Pulmonary artery endothelial cell (primary cell): ENCODE measurements at places on chromosomes 5 and 9. TPM values are rescaled to one million over a fixed set of nuclear protein-coding genes. Genes with fewer than 3 reads are reported as not detected.

- no peak for DNase-seq
Observed at GRCh38 chr9:127991757-127992274, 11.0 kb upstream of the EEIG1 start.

The FREM1 gene
- total RNA-seq = 0.18 and 0.20 TPM in 2 replicates

- no peak for DNase-seq
Observed at GRCh38 chr9:120710110-120710981, 3.9 kb downstream of the MEGF9 start.

The RUFY1 gene
- total RNA-seq = 46.6 and 51.8 TPM in 2 replicates

DNA sequence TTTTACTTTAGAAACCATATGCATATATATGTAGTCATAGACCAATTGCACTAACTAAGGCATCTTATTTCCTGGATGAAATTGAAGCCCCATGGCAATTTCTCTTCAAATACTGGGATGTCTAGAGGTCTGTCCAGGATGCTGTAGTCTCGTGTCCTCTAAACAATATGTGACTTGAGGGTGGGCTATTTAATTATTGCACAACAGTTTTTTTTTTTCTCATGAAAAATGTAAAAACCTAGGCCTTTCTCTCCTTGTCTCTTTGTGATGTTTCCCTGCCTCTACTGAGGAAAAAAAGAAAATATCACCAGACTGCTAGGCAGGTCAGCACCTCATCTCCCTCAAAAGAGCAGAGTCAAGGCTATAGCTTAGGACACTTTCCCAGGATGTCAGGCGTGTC is 34.6 kb downstream of the ZCCHC9 start:
- no peak for DNase-seq

- no peak for DNase-seq
Observed at GRCh38 chr5:133531594-133531993, 80.7 kb downstream of the FSTL4 start.

DNA sequence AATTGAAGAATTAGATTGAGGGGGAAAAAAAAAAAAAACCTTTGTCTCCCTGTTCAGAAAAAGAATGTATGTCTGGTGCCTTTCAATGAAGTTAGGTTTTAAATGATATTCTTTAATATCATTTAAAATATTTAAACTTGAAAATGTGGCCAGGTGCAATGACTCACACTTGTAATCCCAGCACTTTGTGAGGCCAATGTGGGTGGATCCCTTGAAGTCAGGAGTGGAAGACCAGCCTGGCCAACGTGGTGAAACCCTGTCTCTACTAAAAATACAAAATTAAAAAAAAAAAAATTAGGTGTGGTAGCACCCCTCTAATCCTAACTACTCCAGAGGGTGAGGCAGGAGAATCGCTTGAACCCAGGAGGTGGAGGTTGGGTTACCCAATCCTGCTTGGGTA is 111.1 kb upstream of the RASA1 start:
- DNase-seq = no peak

GRCh38 chr5:127070243-127070642 is 3.1 kb downstream of the C5orf63 start:
- DNase-seq = peak; percentile 80

DNA sequence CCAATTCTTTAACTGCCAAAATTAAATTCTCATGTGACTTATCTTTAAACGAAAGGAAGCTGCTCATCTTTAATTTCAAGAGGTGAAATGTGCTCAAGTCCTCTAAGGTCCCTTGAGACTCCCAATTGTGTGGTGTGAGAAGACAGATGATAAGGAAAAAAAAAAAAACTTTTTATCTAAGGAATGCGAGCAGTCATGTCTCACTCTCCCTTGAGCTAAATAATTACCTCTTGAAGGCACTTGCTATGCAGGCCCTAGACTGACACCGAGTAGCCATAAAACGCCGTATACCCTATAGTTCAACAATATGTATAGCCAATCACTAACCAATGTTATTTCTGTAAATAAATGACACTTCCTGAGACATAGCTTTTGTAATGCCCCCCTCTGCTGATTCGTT is 1.5 kb upstream of the DTWD2 start:
- no peak for DNase-seq

DNA sequence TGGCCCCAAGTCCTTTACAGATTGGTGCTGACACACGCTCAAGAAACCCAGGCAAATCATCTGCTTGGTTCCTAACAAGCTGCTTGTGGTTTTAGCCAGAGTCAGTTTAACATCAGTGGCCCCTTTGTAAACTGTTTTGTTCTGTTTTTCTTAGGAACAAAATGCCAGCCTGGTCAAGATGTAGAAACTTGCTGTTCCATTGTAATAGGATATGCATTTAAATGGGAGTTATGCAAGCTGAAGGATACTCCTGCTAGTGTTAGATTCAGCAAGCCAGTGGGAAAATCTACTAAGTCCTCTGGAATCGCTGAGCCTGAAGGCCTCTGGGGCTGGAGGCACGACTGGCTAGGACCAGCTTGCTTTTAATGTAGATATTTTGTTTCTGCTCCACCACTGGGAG is 391.1 kb downstream of the TLE4 start:
- DNase-seq = no peak

GRCh38 chr9:23746317-23746716 is 79.7 kb downstream of the ELAVL2 start:
- no peak for DNase-seq

The RNF44 gene
- 3.2 and 3.5 TPM in 2 replicates for total RNA-seq

The PLEKHG4B gene
- total RNA-seq = not detected in 2 replicates

GRCh38 chr9:38296807-38297206 is 95.7 kb upstream of the ALDH1B1 start:
- DNase-seq = no peak

DNA sequence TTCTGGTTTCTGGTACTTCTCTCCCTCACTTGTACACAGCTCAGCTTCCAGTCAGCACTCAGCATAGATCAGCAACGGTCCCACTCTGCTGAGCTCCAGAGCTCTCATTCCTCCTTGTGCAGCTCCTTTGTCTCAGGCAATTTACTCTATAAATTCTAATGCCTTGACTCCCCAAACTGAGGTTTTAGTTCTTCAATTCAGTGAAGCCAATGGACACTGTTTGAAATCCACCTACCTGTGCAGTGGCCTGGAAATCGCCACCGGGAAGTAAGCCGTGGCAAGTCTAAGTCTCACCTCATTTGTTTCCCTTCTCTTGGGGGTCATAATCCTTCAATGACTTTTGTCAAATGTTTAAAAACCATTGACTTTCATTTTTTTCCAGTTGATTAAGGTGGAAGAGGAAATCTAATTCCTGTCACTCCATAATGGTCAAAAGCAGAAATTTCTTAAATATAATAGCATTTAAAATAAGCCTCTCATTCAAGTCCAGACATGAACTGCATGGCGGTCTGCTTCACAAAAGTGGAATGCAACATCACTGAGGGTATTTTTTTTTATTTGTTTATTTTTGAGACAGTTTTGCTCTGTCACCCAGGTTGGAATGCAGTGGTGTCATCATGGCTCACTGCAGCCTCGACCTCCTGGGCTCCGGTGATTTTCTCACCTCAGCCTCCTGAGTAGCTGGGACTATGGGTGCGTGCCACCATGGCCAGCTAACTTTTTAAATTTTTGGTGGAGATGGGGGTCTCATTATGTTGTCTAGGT is 79.6 kb downstream of the C7 start:
- DNase-seq = no peak

The KCNV2 gene
- total RNA-seq = not detected in 2 replicates

DNA sequence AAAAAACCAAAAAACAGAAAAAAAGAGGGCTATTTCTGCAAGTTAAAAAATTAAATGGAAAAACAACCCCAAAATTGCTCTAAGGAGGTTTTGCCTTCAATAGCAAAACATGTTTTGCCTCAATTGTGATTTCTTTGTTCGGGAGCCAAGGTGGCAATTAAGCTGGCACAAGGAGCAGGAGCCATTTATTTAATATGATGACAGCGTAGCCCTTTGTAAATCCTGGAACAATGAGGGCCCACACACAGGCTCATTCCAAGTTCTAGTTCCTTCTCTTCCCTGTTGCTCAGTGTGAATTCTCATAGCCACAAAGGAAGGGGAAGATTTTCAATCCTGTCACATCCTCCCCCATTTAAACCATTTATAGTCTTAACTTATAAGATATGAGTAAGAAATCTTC is 353.2 kb downstream of the PDE4D start:
- DNase-seq = no peak

DNA sequence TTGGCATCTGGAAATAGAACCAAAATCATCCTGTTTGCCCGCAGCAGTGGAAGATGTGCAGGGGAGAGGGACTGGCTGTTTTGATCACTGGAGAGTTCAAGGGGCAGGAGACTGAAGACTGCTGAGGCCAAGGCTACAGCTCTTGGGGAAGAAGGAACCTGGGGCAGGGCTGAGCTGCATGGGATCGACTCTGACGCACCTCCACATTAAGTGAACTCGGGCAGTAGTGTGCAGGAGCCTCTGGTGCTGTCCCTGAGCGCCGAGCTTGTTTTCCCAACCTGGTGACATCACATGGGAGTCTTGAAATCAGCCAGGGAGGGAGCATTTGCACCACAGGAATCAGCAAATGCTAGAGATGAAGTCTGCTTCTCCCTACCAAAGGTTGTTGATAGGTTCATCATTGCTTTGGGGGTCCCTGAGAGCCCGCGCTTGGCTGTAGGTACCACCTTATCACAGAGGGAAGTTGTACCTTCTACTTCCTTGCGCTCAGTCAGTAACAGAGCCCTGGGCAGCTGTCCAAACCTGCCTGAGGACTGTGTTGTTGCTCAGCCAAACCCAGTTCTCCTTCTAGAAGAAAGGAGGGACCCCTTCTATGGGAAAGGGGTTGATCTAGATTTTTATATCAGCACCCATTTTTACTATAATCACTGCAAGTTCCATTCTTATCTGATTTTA is 52.3 kb upstream of the CTSL start:
- DNase-seq = no peak

The RETREG1 gene
- total RNA-seq = 0.07 and 0.14 TPM in 2 replicates

GRCh38 chr5:149778303-149779123 is 48.4 kb downstream of the PPARGC1B start:
- no peak for DNase-seq

- no peak for DNase-seq
Observed at GRCh38 chr5:127892467-127893207, 189.4 kb downstream of the CCDC192 start.

The TRAF1 gene
- 1.7 and 2.5 TPM in 2 replicates for total RNA-seq

- DNase-seq = no peak
Observed at GRCh38 chr9:117341151-117341550, 73.7 kb downstream of the ASTN2 start.

DNA sequence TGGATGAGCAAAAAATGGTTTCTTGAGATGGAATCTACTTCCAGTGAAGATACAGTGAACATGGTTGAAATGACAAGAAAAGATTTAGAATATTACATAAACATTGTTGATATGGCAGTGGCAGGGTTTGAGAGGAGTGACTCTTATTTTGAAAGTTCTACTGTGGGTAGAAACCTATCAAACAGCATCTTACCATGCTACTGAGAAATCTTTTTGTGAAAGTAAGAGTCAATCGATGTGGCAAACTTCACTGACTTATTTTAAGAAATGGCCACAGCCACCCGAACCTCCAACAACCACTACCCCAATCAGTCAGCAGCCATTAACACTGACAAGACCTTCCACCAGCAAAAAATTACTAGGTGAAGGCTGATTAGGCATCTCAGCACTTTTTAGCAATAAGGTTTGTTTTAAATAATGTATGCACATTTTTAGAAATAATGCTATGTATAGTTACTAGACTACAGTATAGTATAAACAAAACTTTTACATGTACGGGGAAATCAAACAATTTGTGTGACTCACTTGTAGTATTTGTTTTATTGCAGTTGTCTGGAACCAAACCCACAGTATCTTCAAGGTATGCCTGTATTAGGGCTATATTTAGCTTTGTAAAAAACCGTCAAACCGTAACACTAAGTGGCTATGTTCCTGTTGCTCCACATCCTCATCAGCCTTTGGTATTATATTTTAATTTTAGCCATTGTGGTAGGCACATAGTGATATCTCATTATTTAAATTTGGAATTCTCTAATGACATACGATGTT is 30.6 kb upstream of the ADAMTS6 start:
- DNase-seq = no peak

GRCh38 chr5:141528291-141528984 is 39.6 kb downstream of the PCDHGC5 start:
- DNase-seq = no peak

GRCh38 chr9:136765041-136765440 is 723 bp upstream of the LCN15 start:
- DNase-seq = no peak

DNA sequence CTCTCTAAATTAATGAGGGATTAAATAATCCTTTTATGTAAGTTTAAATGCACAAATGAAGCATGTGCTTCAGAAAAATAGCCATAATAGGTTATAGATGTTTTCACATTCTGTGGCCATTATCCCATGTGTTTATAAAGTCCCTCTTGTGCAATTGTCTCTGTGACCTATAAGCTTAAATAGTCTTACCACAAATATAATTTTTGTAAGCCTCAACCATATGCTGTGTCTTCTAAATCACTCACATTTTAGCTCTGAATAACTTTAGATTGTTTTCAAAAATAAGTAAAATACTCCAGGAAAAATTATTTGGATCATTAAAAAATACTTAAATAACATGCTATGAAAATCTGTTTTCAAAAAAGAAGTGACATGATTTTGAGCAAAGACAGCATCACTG is 1894.7 kb downstream of the MAT2B start:
- DNase-seq = no peak

GRCh38 chr5:96316017-96316416 is 117.0 kb downstream of the PCSK1 start:
- no peak for DNase-seq

DNA sequence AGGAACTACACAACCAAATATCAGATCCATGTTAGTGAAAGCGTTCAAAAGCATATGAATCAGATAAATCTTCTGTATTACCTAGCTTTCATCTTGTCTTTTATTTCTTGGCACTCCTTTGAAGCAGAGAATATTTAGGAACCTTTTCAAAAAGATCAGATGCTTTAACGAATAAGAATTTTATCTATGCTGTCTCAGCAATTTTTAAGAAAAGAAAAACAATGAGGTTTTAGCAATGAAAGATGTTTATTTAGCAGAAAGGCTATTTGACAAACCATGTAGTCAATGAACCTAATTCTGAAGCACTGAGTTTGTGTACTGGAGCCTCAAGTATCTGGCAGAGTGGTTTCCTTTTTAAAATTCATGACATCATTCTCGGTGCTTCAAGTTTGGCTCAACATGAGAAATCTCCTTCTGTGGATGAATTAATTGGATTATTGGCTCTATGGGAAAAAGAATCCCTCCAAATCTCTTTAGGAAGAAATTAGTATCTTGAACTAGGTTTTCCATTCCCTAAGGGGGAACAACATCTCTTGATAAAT is 534.7 kb downstream of the CAAP1 start:
- DNase-seq = no peak

GRCh38 chr5:112923148-112923917 is 1.3 kb upstream of the REEP5 start:
- no peak for DNase-seq

GRCh38 chr5:54860321-54860720 is 125.1 kb downstream of the ESM1 start:
- no peak for DNase-seq

The GRXCR2 gene
- not detected in 2 replicates for total RNA-seq
